ENCODE measurements at places on chromosomes 7 and 10.
A peak's percentile ranks its signal among the peaks of the same experiment; 100 is the strongest.

DNA sequence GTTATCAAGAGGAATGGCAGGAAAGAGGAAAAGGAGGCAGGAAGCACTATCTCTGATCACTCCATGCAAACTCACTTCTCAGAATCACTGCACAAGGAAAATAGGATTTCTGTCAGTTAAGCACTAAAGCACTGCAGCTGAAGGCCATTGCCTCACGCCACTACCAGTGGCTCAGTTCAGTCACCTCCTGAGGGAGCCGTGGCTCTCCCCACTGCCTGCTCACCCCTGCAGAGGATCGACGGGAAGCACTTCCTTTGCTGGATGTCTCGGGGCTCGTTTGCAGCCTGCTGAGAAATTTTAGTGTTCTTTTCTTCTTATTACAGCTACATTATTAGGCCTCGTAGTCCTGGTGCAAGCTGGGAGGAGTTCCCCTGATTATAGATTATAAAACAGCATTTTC, 90.1 kb upstream of the ADCY1 start:
- no peak for DNase-seq

DNA sequence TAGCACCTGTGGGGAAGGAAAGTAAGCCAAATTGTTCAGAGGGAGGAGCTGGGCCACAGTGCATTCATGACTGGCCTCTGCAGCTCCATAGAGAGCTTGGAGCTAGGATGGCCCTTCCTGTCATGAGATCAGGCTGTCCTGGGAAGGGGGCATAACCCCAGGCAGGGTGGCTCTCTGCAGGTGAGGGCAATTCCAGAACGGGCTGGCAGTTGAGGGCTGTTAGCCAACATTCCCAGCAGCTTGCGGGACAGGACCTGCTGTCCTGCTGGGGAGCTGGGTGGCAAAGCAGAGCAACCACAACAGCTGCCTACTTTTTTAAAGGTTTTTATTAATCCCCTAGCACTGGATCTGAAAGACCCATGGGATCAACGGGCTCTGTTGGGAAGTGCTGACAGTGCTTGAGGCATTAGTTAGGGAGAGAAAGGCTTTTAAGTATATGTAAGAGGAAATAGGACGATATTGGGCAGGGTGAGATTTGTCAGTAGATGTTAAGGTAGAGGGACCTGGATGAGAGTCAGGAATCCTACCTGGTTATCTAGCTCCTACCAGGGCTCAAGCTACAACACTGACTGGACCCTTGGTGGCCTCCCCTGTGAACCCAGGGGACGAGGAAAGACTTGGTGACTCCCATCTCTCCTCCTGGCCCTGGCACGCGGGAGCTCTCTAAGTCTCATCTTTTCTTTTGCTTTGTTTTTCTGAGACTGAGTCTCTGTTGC, 77.8 kb downstream of the NAMPT start:
- DNase-seq = no peak

- no peak for DNase-seq
Observed at GRCh38 chr10:79063661-79064492, 4.9 kb upstream of the ZMIZ1 start.

DNA sequence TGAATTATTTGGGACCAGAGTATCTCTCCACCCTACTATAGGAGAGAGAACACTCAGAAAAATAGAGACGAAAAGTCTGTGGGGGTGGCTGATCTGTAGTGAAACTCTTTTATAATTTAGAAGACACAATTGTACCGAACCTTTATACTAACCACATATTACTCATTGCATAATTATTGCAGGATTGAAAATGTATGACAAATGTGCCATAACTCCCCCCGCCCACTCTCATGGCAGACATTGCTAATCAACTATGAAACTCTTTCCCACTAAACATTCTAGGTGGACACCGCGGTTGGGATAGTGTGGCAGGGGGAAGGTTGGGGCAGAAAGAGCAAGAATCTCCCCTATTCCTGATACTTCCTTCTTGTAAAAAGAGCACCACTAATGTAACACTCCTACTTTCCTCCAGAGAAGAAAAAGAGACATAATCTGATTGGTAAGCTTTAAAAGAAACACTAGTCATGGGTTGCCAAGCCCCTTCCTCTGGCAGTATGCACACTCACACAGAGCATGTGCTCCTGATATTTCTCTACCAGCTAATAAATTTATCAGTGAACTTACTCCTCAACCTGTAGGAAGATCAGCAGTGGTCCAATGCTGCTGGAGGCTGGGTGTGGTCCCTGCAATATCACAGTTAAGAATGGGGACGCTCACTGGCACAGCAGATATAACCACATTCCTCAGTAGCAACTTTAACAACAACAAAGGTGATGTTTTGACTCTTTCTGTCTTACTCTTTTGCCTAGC, 18.7 kb upstream of the ARID5B start:
- DNase-seq = no peak

DNA sequence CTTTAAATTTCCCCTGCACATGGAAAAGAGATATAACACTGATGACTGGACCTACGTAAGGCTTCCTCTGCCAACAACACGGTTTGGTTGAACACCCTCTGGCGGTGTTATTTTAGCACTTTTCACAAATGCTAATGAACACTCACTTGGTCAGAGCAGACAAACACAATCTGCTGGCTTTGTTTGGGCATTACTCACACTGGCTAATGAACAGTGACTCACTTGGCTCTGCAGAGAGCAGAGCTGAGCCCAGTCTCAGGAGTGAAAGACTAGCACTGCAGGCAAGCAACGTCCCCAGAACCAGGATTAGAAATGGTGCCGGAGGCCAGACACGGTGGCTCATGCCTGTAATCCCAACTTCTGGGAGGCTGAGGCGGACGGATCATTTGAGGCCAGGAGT, 430.8 kb downstream of the PLXNA4 start:
- DNase-seq = no peak

- DNase-seq = no peak
Observed at GRCh38 chr10:75283671-75284470, 48.1 kb upstream of the COMTD1 start.

- DNase-seq = no peak
Observed at GRCh38 chr10:22816298-22816653, 101.9 kb upstream of the PIP4K2A start.

- no peak for DNase-seq
Observed at GRCh38 chr7:26865094-26865388, 651 bp upstream of the SKAP2 start.

GRCh38 chr7:103810112-103810744, 179.2 kb downstream of the RELN start:
- no peak for DNase-seq

GRCh38 chr7:64854969-64855368, 48.1 kb upstream of the ZNF273 start:
- DNase-seq = no peak

- no peak for DNase-seq
Observed at GRCh38 chr10:24427678-24428409, 218.9 kb downstream of the KIAA1217 start.

GRCh38 chr7:93562936-93563335, 11.6 kb downstream of the CALCR start:
- no peak for DNase-seq

GRCh38 chr7:34747176-34747781, 89.3 kb downstream of the NPSR1 start:
- no peak for DNase-seq

GRCh38 chr10:87612115-87612514, 47.6 kb upstream of the PAPSS2 start:
- DNase-seq = no peak

- no peak for DNase-seq
Observed at GRCh38 chr7:158228986-158229385, 358.6 kb downstream of the PTPRN2 start.

- no peak for DNase-seq
Observed at GRCh38 chr7:134724606-134725005, 54.8 kb upstream of the CALD1 start.

DNA sequence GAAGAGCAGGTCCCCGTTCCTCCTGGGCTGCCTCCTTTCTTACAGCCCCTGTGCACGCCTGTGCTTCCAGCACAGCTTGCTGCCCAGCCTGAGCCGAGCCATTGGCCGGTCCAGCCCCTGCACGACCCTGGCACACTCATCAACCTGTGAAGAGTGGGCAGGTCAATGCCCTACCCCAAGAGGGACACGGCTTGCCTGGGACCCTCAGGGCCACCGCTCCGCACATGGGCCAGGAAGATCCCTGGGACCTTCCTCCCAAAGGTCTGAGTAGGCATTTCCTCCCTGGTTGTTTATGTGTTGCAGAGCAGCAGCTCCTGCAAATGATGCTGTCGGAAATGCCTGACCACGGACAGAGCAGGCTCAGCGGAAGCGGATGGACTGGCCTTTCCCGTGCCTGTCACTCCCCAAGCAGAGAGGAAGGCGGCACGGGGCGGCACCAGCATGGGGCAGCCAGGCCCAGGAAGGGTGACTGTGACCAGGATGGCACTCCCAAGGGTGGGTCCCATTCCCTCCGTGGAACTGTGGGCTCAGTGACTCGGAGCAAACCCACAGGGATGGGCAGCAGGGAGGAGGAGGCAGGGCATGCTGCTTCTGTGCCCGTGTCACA, 252.5 kb downstream of the TNS3 start:
- no peak for DNase-seq

GRCh38 chr10:14377591-14378175, 47.0 kb upstream of the FRMD4A start:
- no peak for DNase-seq

DNA sequence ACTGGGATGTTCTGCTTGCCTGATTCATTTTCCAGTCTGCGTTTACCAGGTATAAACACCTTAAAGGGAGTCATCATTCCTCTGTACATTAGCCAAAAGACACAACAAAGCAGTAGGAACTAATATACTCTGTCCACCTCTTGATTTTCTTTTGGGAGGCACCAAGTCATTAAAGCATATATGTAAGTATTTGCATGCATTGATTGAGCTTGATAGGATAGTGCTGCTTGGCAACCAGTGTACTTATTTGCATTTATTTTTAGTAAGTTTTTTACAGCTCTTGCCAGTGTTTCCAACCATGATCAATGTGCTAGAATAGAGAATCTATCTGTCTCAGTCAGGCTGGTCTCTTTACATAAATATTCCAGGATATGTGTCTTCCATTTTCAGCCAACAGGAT, 353.3 kb upstream of the SEMA3C start:
- no peak for DNase-seq

- DNase-seq = no peak
Observed at GRCh38 chr10:89789188-89789877, 87.9 kb downstream of the KIF20B start.

DNA sequence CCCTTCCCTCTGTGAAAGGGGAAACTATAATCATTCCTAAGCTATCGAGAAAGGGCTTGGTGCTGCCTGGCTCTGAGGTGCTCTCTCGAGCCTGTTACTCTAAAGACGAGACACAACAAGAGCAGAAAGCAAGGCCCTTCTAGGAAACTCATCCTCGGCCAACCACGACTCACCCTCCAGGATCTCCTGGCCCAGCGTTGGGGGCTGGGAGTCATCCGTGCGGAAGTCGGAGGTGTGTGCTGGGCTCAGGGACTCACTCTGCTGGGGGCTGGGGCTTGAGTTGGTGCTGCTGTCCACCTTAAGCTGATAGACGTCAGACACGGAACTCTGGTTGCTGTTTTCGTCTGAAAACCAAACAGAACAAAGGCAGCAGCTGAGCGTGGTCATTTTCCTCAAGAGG, 17.6 kb upstream of the BAZ1B start:
- no peak for DNase-seq

GRCh38 chr10:3838460-3839437, 53.7 kb upstream of the KLF6 start:
- no peak for DNase-seq

DNA sequence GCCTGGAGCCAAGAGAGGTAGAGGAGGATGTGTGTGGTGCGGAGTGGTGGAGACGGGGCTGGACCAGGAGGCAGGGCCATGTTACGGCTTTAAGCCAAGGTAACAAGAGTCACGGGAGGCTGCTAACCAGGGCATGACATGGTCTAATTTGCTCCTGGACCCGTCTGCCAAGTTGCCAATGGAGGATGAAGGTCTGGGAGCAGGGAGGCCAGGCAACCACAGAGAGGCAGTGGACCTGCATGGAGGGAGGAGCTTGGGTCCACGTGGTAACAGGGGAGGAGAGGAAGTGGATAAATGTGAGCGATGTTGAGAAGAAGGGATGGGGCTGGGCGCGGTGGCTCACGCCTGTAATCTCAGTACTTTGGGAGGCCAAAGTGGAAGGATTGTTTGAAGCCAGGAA, 31.0 kb downstream of the SRRM3 start:
- DNase-seq = no peak

GRCh38 chr7:105808703-105809590, 67.5 kb downstream of the ATXN7L1 start:
- DNase-seq = peak; percentile 89

GRCh38 chr7:101781439-101781838, 36.0 kb upstream of the CUX1 start:
- DNase-seq = no peak

- DNase-seq = no peak
Observed at GRCh38 chr10:35329520-35329919, 6.8 kb upstream of the CCNY start.

- no peak for DNase-seq
Observed at GRCh38 chr7:111012149-111012548, 78.8 kb upstream of the LRRN3 start.

DNA sequence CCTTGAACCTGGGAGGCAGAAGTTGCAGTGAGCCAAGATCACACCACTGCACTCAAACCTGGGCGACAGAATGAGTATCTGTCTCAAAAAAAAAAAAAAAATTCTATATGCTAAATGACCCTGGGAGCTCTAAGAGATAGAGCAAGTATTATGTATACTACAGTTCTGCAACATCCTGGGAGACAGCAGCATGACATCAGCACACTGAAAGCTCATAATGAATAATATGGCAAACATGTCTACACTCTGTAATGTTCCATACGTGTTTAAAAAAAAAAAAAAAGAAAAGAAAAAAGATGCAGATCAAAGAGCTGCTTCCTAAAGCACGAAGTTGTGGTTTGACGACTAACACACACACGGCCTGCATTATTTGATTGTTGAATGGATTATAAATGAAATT, 72.5 kb downstream of the CUL2 start:
- no peak for DNase-seq

GRCh38 chr10:14487488-14487883, 156.8 kb upstream of the FRMD4A start:
- no peak for DNase-seq

GRCh38 chr10:14063531-14064285, 267.0 kb downstream of the FRMD4A start:
- no peak for DNase-seq

GRCh38 chr7:1156782-1157535, 3.0 kb downstream of the ZFAND2A start:
- no peak for DNase-seq

- no peak for DNase-seq
Observed at GRCh38 chr7:20596653-20597052, 18.8 kb upstream of the ABCB5 start.

GRCh38 chr10:4001811-4002210, 216.8 kb upstream of the KLF6 start:
- DNase-seq = no peak

- DNase-seq = no peak
Observed at GRCh38 chr10:110032801-110033700, 25.3 kb downstream of the ADD3 start.

All from stimulated activated CD4-positive, alpha-beta T cell treated with anti-CD3 and anti-CD28 coated beads, TNF-alpha, amount 100 ng/mL, for 48 hours (primary cell).